ENCODE measurements at places on chromosomes 13 and 19. TPM values are rescaled to one million over a fixed set of nuclear protein-coding genes. Genes with fewer than 3 reads are reported as not detected.

Gene TMEM145
- total RNA-seq: not detected

Gene EXOC3L2
- 0.23 TPM for total RNA-seq

Gene SHANK1
- total RNA-seq: 0.05 TPM

Gene PRR20C
- not detected for total RNA-seq

Gene LILRA1
- total RNA-seq: 6.1 TPM

Gene FFAR2
- total RNA-seq: 0.70 TPM

Gene ZNF470
- total RNA-seq: 2.0 TPM

Gene ERVV-1
- not detected for total RNA-seq

Gene GJB6
- 1.3 TPM for total RNA-seq

Gene KRTDAP
- total RNA-seq: not detected

Gene IGFL1
- total RNA-seq: not detected

Gene KANK3
- 8.4 TPM for total RNA-seq

Gene TUBA3C
- total RNA-seq: not detected

Gene ZNF415
- 1.7 TPM for total RNA-seq

Gene ZNF69
- 6.5 TPM for total RNA-seq

Gene VSTM2B
- total RNA-seq: not detected

Gene SMIM24
- 0.42 TPM for total RNA-seq

Gene TSSK6
- total RNA-seq: 2.3 TPM

Gene UNC13A
- total RNA-seq: not detected

Gene PRODH2
- not detected for total RNA-seq

Gene PSG1
- total RNA-seq: not detected

Gene ZNF729
- total RNA-seq: not detected

Gene MATK
- 353 TPM for total RNA-seq

Gene LHFPL6
- total RNA-seq: not detected

Gene KPTN
- 3.6 TPM for total RNA-seq

Gene CCDC159
- total RNA-seq: 86.9 TPM

Gene ICAM5
- total RNA-seq: 1.6 TPM

Gene HOMER3
- 4.8 TPM for total RNA-seq

Gene TJP3
- total RNA-seq: 2.9 TPM

Gene RASIP1
- total RNA-seq: not detected

Gene PLK5
- total RNA-seq: not detected

Gene GPC6
- not detected for total RNA-seq

Gene ZNF66
- 7.7 TPM for total RNA-seq

Gene COX7A1
- not detected for total RNA-seq

Gene IGFLR1
- 57.7 TPM for total RNA-seq

Gene KLK6
- not detected for total RNA-seq

Gene ADGRE3
- 9.1 TPM for total RNA-seq

Gene SSBP4
- total RNA-seq: 137 TPM

Gene MYADM
- total RNA-seq: 219 TPM

Gene PRTN3
- 0.73 TPM for total RNA-seq

Gene EFNA2
- total RNA-seq: not detected

Gene KLK15
- total RNA-seq: not detected

Gene ARRDC5
- 5.9 TPM for total RNA-seq

Gene KIR2DL1
- 70.8 TPM for total RNA-seq

Gene NLRP7
- total RNA-seq: not detected

Data from natural killer cell (primary cell).